ENCODE measurements at places on chromosomes 2 and 18.
A peak's percentile ranks its signal among the peaks of the same experiment; 100 is the strongest.

- no peak for DNase-seq
Measured at GRCh38 chr2:105538840-105539239, 140.0 kb upstream of the FHL2 start.

GRCh38 chr18:78677483-78678317, 301.9 kb upstream of the SALL3 start:
- no peak for DNase-seq

GRCh38 chr2:20622731-20623130, 28.2 kb downstream of the HS1BP3 start:
- DNase-seq: no peak

DNA sequence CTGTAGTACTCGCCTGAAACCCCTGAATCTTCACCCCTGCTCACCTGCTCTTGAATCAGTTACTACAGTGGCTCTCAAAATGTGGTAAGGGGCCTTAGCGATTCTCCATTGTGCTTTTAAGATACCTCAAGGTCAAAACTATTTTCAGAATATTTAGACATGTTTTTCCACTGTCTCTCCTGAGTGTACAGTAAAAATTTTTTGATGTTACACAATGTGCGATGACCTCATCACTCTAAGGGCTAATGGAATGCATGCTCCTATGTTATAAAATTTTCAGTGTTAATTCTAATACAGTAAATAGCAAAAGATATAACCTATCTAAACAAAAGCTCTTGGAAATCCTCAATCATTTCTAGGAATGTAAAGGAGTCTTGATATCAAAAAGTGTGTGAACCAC, 336.9 kb upstream of the PKDCC start:
- DNase-seq: no peak

DNA sequence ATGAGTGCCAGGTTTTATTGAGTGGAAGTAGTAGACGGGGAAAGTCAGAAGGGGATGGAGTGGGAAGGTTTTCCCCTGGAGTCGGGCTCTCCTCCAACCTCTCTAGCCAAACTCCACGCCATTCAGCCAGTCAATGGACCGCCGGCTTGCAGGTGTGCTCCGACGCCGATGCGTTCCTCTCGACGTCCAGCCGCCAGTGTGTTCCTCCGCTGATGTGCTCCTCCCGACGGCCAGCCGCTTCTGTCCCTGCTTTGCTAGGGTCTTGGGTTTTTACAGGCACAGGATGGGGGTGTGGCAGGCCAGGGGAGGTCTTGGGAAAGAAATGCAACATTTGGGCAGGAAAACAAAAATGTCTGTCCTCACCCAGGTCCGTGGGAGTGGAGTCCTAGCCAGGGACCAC, 94.3 kb upstream of the TEX51 start:
- DNase-seq: no peak

DNA sequence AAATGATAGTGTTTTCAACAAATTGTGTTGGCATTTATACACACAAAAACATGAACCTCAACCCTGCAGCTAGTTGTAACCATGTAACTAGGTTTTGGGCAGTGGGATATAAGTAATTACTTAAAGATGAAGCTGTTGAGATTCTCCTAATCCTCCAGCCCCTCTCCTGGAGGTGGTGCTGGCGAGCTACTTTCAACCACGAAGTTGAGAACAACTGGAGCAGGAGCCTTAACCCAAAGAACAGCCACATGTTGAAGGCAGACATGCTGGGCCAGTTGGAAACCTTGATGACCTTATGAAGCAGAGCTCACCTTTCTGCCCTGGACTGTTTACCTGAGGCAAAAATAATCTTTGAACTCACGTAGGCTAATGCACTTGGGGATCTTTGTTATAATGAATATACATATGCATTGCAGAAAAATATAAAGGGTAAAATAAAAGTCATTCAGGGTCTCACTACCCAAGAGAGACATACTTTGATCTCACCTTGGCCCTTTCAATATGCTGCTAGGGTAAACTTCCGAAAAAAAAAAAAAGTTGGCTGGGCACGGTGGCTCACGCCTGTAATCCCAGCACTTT, 89.6 kb upstream of the NPAS2 start:
- peak; percentile 14 for DNase-seq

- DNase-seq: no peak
Measured at GRCh38 chr2:191935247-191935646, 88.4 kb upstream of the CAVIN2 start.

- DNase-seq: no peak
Measured at GRCh38 chr18:47209171-47209570, 33.0 kb upstream of the IER3IP1 start.

DNA sequence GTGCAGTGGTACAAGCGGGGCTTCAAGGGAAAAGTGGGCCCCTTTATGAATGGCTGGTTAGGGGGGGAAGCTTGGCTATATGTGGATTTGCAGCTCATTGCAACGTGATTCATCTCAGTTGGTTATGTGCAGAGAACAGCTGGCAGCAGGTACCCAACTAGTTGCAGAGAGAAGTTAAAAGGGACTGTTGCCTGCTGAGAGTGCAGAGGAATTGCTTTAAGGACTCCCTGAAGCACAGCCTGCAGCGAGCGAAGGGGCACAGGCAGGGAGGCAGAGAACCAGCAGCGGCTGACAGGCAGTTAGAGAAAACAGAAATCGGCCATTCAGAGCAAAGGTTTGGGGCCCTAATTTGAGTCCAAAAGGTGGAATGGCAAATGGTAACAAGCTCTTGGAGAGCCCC, 278.2 kb upstream of the LYPD1 start:
- DNase-seq: no peak

DNA sequence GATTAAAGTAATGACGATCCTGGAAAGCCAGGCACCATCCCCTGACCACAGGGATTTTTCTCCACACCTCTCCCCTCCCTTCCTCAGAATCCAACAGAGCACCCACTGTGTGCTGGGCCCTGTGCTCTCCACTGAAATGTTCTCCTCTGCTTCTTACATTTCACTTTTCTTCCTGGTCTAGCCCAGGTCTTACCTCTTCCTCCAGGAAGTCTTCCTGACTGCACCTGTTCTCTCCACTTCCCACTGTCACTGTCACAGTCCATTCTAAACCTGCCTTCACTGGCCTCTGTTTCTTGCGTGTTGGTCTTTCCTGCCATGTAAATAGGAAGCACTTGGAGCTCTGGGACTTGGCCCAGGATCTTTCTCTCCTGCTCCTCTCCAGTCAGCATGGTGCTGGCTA, 7.4 kb upstream of the NGEF start:
- DNase-seq: no peak

- DNase-seq: no peak
Measured at GRCh38 chr2:119111115-119111975, 47.2 kb downstream of the C1QL2 start.

DNA sequence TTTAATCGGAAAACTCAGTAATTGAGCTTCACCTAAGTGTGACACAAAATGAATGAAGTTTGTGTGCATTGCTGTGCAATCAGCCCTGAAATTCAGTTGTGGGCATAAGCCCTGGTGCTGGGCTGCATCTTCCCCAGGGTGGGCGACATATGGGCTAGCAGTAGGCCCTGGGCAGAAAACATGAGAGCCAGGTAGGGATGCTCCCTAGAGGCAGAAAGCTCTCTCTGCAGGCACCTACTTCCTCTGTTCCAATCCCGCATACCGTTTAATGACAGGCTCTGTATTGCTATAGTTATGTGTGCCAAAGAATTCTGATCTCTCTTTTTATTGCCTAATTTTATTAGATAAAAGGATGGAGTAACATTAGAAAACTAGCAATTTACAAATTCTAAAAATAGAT, 456.7 kb downstream of the NRXN1 start:
- DNase-seq: no peak

GRCh38 chr2:240227538-240228428, 87.3 kb upstream of the OTOS start:
- no peak for DNase-seq

DNA sequence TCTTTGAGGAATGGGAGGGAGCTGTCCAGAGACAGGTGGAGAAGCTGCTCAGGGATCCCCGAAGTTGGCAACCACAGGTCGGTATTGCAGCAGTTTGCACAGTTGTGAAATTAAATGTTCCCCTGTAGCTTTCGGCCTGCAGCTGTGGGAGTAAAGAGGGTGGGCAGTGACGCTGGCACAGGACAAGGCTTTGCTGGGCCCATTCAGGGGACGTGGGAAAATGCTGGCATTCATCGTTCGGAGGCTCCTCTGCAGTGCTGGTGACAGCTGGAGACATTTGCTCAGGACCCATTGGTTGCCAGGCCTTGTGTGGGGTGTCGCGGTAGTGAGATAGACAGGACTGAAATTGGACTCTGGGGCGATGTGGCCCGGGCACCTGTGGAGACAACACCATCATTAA, 173.7 kb downstream of the MYCN start:
- no peak for DNase-seq

DNA sequence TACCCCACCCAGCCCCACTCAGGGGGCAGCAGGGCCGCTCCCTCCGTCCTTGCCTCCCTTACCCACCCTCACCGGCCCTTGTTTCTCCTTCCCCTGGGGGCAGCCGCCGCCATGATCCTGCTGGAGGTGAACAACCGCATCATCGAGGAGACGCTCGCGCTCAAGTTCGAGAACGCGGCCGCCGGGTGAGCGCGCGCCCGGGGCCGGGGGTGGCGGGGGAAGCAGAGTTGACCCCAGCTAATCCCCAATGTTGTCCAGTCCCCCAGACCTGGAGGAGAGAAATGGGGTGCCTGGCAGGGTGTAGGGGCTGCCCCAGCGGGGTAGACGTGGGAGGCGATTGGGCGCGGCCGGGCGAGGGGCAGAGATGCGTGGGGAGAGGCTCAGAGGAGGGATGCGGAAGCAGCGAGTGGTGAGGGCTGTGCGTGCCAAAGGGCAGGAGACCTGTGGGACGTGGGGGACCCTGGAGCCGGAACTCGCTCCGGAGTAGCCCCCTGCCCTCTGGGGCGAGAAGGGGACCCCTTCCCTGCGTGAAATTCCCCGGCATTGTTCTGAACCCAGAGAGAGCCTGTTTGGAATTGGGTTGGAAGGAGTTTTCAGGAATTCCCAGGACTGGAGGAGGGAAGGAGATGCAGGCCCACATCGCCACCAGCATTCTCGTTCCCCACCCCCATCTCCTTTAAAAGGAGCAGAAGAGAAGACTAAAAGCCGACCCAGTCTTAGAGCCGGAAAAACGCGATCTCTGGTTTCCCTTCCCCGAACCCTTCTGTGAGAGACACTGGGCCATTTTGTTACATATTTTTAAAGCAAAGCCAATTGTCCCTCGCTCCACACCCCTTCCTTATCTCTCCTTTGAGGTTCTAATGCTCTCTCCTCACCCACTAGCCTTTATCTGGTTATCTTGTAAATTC, 625 bp downstream of the ARPC2 start:
- DNase-seq: peak; percentile 73

GRCh38 chr18:62386601-62387000, 61.5 kb downstream of the TNFRSF11A start:
- no peak for DNase-seq

GRCh38 chr2:45293182-45293581, 283.9 kb upstream of the SIX2 start:
- DNase-seq: no peak

DNA sequence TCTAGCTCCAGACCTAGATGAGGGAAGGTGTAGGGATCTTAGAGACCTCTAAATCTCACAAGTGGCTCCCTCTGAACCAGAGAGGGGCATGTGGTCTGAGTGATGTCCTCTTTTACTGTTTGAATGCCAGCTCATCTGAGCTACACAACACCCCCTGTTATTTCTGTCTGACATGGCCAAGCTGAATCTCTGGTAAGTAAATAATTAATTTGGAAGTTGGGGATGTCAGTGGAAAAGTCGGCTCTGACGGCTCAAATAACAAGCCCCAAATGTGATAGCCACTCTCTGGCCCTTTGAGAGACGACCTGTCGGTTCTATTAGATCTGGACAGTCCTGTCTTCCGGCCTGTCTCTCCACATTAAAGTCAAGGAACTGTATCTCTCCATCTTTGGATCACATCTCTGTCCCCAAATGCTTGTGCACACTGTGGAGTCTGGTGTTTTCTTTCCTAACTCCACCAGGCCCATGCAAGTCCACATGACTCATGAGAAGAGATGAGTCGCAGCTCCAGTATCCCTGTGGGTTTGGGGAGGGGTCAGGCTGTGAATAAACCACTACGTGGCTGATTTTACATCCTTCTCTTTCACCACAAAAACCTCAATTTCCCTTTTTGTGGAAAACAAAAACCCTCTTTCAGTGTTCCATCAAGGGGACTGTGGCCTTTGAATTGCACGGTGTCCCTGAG, 52.5 kb downstream of the SETBP1 start:
- no peak for DNase-seq

DNA sequence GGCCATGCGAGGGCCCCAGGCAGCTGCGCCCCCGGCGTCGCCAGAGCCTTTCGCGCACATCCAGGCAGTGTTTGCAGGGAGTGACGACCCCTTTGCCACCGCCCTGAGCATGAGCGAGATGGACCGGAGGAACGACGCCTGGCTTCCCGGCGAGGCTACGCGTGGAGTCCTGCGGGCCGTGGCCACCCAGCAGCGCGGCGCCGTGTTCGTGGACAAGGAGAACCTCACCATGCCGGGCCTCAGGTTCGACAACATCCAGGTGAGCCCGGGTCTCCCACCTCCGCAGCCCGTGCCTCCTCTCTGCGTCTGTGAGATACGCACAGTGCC, 8.9 kb downstream of the TRAPPC12 start:
- no peak for DNase-seq

DNA sequence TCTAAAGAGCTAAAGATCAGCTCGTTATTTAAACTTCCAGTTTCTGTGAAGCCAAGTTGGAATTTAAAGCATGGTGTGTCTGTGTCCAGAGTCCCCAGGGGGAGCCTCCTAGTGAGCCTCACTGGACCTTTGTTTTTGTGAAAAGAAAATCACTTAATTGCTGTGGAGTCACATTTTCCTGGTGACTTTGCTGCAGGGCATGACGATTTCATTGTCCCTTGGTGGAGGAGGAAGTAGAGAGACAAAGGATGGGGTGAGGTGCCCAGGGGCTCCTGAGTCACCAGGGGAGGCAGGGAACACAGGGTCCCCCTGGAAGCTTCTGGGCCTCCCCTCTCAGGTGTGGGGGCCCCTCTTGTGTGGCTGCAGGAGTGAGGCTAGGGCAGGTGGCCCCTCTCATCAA, 19.7 kb downstream of the ATP6V1C2 start:
- DNase-seq: no peak

- DNase-seq: peak; percentile 5
Measured at GRCh38 chr2:64913357-64913869, 75.8 kb upstream of the SLC1A4 start.

DNA sequence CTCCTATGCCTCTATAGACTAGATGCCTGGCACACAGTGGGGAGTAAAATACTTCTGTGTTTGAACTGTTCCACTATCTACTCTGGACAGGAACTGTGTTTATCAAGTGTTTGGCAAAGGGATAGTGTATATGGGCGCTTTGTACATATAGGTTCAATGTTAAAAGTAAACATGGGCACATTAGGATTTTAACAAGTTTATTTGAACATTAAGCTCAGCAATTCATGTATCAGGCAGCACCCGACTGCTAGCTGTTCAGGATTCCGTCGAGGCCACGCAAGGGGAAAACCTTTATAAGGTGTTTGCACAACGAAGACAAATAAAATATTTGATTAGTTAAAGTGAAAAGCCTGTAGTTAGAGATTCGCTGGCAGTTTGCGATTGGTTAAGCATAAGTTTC, 43.4 kb upstream of the ROCK2 start:
- no peak for DNase-seq

GRCh38 chr2:234019896-234020295, 30.6 kb upstream of the SPP2 start:
- no peak for DNase-seq
